DND-41 (cell line): ENCODE measurements at places on chromosomes 1 and 21.

DNA sequence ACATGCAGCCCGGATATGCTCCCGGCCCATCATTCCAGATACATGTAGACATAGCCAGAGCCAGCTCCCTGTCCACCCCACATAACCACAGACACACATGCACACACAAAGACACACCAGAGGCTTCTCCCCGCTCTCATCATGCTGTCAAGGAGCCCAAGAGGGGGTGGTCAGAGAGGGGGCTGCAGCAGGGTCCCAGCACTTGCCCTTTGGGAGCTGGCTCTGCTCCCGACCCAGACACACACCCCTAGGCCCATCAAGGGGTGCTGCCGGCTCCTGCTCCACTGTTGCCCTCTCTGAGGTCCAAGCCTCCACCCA, 2.6 kb downstream of the PTAFR start:
- DNase-seq: no peak

- DNase-seq: no peak
Measured at GRCh38 chr21:34498623-34499022, 13.4 kb downstream of the KCNE1 start.

GRCh38 chr1:25561421-25562100, 18.2 kb downstream of the LDLRAP1 start:
- no peak for DNase-seq

DNA sequence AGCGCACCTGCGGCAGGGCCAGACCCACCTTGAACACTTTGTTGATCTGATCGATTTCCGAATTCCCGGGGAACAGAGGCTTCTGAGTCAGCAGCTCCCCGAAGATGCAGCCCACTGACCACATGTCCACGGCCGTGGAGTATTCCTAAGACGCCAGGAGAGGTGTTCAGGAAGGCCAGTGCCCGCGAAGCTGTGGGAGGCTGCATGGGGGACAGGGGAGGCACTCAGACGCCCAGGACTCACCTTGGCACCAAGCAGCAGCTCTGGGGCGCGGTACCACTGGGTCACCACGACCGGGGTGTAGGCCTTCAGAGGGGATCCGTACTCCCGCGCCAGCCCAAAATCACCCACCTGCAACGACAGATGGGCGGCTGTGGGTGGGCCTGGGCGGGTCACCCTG, 11.2 kb upstream of the SLC35E2B start:
- no peak for DNase-seq

DNA sequence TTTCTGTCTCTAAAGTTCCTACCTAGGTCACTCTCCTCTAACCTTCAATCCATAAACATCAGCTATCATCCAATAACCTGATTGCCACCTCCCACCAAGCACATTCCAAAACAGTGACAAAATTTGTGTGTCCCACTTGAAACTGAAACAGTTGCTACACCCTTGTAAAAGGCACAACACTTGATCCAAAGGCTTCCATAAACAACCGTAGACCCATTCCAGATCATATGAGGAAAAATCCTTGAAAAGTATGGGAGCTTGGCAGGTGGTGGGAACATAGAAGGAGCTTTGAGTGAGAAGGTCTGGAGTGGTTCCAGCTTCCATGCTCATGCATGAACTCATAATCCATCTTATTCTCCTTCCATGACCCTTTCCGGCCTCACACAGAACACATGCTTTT, 82.0 kb upstream of the ATP1A1 start:
- DNase-seq: no peak

DNA sequence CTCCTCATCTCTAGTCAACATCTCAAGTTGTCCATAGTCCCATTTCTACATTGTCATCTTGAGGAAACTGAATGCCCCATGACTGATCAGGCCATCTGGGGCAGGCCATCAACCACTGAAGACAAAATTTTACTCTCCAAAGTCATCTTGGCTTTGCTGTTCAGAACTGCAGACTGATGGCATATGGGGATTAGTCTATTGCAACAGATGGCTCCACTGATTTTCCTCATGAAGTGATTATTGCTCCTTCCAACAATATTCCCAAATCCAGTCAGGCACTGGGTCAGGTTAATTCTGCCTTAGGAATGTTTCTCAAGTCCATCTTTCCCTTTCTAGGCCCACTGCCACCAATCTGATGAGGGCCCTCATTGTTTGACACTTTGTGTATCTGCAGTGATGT, 101.7 kb downstream of the ESRRG start:
- no peak for DNase-seq

- no peak for DNase-seq
Measured at GRCh38 chr1:119006406-119007279, 18.5 kb upstream of the TBX15 start.

GRCh38 chr1:24415910-24416665, 486 bp downstream of the NIPAL3 start:
- peak; percentile 26 for DNase-seq

GRCh38 chr1:185096531-185096930, 51.2 kb downstream of the RNF2 start:
- no peak for DNase-seq

- no peak for DNase-seq
Measured at GRCh38 chr1:110148961-110149360, 1.3 kb upstream of the SLC6A17 start.

GRCh38 chr1:228510101-228510802, 23.1 kb downstream of the RNF187 start:
- DNase-seq: no peak

DNA sequence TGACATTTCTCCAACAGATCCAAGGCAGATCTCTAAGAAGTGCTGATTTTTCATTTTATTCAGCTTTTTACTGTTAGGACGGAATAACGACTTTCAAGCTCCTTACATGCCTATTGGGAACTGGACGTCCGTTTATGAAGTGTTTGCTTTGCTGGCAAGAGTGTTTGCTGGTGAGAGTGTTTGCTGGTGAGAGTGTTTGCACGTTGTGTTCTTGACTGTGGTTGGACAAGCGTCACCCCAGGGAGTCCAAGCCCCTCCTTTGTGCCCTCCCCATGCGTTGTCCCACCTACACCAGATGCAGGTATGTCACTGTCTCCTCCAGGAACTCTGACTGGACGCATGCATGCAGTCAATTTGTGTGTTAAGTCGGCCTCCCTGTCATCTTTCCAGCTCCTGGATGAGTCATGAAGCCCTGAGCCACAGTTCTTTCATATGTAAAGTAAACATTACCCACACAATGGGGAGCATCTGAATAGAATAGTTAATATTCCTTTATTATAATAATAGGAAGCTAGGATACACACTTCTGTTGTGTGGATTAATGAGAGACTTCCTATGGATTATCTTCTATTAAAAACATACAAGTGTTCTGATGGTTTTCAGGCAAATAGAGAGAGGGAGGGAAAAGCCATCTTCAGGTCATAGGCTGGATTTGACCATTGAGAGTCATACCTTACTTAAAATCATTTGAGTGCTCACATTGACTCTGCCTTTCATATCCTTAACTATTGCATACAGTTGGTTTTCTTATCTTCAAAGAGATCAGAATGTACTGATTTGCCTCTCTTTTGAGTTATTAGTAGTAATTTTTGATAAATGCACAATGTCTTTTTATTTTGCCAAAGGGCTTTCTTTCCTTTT, 119.2 kb downstream of the GALNT2 start:
- no peak for DNase-seq

DNA sequence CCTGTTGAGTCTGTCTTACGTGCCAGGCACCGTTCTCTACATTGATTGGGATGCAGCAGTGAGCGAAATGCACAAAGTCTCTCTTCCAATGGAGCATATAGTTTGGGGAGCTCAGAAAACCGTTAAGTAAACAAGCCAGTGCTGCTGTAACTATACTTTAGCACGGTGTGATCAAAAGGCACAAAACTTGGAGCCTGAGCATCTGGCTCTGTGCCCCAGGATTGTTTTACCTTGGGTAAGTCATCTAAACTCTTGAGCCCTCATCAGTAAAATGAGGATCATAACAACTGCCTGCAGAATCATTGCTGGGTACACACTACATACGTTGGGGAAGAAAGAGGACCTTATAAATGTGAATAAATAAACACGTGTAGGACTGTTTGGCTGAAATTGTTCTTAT, 1.8 kb downstream of the HHIPL2 start:
- no peak for DNase-seq

DNA sequence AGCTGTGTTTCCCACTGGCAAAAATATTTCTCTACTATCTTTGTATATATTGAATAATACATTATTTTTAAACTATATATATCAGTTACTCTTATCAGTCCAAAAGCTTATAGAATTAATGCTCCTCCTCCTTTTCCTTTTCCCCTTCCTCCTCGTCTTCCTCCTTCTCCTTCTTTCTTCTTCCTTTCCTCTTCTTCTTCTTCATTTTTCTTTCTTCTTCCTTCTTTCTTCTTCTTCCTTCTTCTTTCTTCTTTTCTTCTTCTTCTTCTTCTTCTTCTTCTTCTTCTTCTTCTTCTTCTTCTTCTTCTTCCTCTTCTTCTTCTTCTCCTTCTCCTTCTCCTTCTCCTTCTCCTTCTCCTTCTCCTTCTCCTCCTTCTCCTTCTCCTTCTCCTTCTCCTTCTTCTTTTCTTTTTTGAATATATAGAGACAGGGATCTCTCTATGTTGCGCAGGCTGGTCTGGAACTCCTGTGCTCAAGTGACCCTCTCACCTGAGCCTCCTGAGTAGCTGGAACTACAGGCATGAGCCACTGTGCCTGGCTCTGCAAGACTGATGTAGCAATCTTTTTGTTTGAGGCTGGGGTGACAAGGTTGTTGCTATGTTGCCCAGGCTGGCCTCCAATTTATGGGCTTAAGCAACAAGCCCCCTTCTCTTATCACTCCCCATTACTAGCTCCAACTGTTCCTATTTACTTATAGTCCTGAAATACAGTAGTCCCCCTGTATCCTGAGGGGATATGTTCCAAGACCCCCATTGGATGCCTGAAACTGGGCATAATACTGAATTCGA, 47.4 kb downstream of the MAGI3 start:
- no peak for DNase-seq

DNA sequence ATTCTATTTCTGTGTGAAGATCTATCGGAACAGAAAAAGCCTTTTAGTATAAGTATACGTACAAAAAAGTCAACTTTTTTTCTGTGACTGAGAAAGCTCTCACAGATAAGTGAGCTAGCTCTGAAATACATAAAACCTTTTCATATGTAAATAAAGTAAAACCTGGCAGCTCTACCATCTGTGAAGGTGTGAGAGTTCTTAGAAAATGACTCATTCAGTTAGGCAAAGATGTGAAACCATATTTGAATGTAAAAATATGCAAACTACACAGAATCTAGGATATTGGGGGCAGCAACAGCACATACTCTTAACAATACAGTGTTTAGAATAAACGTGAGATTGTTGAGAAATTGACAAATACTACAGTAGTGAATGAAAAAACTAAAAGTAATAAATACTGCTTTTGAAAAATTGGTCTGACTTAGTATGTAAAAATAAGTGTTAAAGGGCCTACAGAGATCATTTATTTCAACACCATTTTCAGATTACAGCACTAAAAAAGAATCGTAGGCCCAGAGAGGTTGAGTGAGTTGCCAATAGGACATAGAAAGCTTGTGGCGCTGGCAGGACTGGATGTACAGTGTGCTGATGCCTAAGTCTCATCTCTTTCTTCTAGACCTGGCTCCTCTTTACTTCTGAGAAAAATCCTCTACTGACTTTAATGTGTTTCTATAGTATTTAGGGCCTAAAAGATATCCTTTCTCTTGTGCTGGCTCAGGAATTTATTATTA, 19.8 kb downstream of the ATP6V1G3 start:
- no peak for DNase-seq

DNA sequence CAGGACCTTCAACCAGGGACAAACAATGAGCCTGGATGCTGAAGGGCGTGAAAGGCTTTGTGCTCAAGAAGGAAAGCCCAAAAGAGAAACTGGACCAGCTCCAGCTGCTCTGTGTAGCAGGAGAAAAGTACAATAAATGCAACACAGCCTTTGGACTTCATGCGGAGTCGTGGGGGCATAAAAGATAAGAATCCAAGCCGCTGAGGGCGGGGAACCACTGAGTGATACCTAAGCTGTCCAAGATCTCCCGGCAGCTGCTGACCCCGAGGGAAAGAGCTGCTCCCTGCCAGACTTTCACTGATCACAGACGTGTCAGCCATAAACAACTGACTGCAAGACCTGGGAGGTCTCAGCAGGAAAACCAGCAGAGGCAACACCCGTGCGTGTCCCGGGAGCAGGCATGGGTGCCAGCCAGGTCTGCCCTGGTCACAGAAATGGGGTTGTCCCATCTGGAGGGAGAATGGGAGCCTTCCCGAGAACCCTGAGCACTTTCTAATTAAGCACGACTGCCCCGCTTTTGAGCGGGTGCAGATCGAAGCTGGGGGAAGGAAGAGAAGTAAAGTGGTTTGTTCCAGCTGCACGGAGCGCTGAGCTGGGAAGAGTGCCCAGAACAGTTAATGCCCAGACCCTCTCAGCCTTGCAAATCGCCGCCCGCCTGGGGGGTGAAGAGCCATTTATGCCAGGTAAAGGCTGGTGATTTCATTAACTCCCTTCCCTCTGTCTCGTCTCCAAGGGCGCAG, 68.3 kb upstream of the TARDBP start:
- DNase-seq: no peak

- no peak for DNase-seq
Measured at GRCh38 chr1:99728494-99729235, 37.8 kb downstream of the FRRS1 start.

DNA sequence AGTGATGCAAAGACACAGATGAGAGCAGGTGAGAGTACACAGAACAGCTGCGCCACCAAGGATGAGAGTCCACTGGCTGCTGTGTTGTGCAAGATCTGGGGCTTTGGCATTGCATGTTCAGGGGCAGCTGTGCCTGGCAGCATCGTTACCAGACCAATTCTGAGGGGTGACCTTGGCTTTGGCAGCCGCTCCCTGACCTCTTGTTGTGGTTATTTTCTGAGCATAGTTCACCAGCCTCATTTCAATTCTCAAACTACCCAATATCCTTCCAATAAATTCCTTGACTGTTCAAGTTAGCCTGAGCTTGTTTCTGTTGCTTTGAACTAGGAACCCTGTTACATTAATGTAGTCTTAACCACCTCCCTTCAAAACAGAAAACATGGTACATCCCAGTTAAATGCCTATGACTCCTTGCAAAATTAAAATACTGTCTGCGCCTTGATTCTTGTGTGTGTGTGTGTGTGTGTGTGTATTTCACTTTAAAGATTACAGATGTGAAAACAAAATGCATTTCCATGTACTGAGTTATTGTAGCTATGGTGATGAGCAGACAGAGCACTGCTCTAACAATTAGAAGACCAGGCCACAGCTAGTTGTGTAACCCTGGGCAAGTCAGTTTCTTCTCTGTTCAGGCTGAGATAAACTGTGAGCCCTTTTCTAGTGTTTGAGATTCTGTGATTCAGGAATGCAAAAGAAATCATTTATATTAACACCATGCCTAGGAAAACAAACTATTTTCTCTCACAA, 106.3 kb upstream of the GUCA2B start:
- no peak for DNase-seq

DNA sequence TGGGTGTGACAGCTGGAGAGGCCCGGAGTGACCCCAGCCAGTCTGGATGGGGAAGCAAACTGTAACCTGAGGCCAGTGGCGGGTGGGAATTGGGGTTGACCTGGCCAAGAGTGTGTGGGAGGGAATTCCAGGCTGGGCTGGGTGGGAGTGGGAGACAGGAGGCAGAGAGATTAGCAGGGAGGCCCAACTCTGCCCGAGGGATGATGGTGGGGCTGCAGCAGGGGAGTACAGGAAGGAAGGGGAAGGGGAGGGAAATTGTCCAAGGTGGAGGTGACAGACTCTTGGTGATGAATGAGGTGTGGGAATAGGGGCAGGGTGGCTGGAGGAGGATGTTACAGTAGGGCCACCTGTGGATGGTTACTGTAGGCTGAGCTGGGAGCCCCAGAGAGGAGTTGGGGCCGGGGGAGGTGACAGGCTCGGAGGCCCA, 40.4 kb downstream of the HUNK start:
- no peak for DNase-seq

- no peak for DNase-seq
Measured at GRCh38 chr1:80892539-80892938, 908.2 kb upstream of the ADGRL2 start.
